ENCODE measurements at places on chromosomes 5 and 9.

GRCh38 chr9:20729523-20729922 lies 45.5 kb downstream of the FOCAD start:
- no peak for DNase-seq

DNA sequence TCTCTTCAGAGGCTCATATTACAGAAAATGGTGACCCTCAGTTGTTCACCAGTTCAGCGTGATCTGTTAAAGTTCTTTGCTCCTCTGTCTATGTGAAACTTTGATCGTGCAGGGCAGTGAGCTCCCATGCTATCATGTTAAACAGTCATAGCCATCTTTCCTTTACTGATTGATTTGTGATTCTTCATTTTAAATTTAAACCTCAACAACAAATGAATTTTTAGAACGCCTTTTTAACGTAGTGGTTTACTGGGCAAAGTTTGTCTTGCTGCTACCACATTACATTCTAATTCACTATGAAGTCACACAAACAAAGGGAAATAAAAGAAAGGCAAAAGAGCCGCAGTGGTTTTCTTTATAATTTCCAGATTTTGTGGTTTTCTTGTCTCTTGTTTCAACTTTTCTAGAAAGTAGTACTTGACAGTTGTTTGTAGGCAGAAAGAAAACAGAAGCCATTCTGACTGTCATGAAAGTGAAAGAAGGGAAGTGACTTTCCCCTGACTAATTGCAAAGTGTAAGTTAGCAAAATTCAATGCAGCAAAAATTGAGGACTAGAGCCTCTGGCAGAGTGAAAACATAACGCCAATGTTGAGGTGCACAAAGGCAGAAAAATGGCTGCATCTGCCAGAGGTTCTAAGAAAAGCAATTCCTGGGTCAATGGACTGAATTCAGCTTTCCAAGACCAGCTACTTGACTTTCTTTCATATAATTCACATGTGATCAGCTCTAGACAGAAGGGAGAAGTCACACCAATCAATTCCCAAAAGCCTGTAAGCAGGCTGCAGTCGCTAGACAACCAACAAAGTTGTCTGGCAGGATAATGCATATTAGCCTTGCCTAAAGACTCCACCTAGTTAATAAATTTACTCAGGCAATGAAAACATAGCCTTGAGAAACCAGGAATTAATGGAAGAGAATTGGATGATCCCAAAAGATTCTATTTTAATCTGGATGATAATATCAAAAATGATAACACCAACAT lies 7.1 kb upstream of the IFNA6 start:
- DNase-seq = peak; percentile 25

DNA sequence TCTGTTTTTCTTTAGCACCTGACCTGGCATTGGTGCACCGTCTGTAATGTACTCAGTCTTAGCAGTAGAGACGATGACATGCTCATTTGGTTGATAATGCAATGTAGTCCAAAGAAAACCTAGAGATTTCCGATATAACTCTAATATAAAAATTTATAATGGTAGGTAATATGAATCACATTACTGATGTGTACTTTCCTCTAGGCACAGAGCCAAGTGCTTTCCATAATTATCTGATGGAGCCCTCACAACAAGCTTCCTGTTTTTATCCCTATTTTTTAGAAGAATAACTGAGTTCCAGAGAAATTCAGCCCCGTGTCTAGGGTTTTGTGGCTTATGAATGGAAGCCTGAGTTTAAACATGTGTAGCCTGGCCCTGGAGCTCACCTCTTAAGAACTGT lies 53.7 kb downstream of the KDM4C start:
- DNase-seq = no peak

- no peak for DNase-seq
Measured at GRCh38 chr5:44783634-44784315, 25.0 kb upstream of the MRPS30 start.

DNA sequence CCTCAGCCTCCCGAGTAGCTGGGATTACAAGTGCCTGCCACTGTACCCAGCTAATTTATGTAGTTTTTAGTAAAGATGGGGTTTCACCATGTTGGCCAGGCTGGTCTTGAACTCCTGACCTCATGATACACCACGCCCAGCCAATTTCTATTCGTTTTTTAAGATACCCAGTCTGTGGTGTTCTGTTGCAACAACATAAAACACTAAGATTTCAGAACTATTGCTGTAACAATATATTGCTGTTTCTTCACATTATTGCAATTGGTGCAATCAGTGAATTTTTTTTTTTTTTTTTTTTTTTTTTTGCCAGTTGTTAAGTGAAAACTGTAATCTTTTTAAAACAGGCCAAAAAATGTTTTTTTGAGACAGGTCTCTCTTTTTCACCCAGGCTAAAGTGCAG lies 9.9 kb downstream of the SRP19 start:
- no peak for DNase-seq

DNA sequence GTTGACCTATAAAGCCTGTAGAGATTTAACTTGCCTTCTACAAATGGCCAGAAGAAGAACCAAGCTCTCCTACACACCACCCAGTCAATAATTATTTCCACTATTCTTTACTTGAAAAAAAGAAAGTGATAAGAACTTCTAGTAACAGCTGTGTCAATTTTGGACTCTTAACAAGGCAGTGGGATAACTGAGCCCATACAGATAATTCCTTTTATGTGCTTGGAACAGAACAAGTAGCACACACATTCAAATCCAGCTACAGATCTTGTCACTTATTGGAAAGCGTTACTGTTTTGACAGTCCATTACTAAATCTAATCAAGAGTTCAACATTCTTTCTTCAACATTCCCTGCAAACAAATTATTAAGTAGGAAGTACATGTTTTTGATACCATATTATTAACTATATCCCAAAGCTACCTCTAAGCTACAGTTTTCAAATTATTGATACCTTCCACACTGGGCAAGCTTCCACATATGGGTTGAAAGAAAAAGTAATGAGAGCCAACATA lies 6.3 kb downstream of the PTGER4 start:
- DNase-seq = no peak

GRCh38 chr5:140631831-140632365 lies 1.1 kb downstream of the CD14 start:
- DNase-seq = peak; percentile 36

GRCh38 chr9:98637381-98637780 lies 71.4 kb downstream of the GABBR2 start:
- no peak for DNase-seq

DNA sequence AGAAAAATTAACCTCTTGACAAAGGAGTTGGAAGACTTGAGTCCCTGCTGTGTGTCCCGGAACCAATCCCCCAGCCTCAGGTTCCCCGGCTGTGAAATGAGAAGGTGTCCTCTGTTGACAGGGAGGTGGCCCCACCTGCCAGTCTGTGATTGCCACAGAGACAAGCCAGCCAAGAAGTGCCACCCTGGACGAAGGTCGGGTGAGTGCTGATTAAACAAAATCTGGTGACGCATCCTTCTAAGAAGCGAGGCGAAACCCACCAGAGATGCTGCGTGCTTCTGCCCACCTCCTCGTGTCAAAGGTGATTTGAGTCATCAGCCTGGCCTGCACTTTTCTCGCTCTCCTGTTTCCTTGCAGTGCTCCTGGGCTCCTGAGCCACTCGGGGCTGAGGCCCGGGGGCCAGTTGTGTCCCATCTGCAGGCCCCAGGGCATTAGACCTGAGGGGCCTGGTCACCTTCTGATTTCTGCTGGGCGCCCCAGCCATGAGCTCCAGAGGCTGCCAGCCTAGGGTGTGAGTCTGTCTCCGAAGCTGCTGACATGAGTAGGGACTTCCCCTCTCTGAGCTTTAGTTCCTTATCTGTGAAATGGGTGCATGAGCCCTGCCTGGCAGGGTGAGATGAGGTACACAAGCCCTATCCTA lies 28.7 kb downstream of the NEK6 start:
- peak; percentile 78 for DNase-seq

- DNase-seq = no peak
Measured at GRCh38 chr9:21413624-21414023, 4.7 kb downstream of the IFNA8 start.

GRCh38 chr5:53411388-53411787 lies 69.0 kb upstream of the FST start:
- DNase-seq = peak; percentile 36

DNA sequence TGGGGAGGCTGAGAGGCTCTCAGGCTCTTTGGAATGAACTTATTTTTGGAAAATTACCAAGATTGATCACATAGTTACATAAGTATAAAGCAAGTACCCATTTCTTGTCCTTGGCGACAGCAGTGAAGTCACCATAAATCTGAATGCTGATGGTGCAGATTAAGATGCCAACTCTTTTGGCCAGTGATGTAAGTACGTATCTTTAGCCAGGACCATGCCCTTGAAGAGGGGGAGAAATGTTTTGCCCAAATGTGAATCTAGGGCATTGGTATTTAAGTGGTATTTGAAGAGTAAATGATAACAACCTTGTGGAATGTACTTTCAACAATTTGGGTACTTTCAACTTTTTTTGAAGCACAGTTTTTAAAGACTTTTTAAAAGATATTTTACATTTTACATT lies 68.2 kb upstream of the RAD23B start:
- DNase-seq = no peak

GRCh38 chr5:173472164-173472563 lies 143.9 kb upstream of the STC2 start:
- DNase-seq = no peak

DNA sequence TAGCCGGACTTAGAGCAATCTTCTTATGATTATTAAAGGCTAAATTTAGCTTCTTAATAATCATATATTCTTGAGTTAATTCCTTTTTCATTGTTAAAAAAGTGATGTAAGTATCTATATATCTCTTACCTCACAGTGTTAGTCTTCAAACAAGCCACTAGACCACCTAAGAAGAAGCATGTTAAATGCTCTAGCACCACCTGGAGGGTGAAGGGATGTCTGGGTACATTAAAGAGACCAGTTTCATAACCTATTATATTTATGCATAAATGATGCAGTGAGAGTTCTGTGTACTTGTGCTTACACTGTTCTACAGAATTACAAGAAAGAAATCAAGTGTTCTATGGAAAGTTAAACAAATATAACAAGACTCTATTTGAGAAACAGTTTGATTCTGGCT lies 55.9 kb upstream of the SLCO6A1 start:
- no peak for DNase-seq

DNA sequence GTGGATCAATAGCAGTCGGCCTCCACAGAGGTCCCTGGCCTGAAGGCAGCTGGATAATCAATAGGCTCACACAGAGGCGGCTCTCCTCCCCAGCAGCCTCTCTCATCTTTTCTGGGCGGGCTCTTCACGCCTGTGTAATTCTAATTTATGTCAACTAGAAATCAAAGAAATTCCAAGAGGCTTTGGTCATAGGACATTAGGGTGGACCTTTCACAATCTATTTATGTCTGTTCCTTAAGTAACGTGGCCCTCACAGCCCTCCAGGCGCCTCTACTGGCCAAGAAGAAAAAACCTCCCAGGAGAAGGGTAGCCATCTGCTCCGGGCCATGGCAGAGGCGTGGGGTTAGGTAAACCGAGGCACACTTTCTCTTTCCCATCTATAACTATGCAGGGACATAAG lies 205.1 kb upstream of the EFNA5 start:
- DNase-seq = no peak

GRCh38 chr9:69421908-69422801 lies 97.1 kb downstream of the ENTREP1 start:
- peak; percentile 79 for DNase-seq

DNA sequence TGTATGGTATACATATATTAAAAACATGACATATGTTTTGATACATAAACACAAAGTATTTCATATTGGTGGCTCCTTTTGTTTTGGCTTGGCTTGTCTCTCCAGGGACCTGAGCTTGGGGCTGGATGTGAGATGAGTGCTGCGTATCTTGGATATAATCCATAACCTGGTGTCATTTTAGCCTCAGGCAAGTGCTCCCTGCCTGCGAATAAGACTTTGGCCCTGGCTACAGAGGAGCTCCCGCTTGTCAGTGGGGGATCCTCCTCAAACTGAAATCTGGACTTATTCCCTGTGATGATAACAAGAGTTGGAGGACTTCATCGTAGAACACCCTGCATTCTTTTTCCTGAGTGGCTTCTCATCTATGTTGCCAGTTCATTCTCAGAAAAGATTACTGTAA lies 341.7 kb upstream of the CLINT1 start:
- no peak for DNase-seq

GRCh38 chr9:22159586-22159985 lies 150.5 kb upstream of the CDKN2B start:
- DNase-seq = no peak

DNA sequence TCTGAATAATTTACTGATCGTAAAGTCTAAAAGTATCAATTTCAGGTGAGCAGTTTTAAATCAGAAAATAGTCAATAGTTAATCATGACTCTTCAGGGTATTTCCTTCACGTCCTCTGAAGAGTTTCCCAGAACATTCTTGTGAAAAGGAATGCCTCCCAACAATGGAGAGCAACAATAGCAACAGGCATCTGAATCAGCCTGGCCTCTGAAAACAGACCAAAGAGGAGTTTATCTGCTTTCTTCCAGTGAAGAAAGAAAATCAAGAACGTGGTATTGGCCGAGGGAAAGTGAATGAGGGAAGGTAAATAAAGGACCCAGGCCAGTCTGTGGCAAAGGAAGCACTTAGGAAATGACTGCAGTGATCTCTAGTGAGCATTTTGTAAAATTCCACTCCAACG lies 26.1 kb upstream of the RASGEF1C start:
- DNase-seq = no peak

- DNase-seq = no peak
Measured at GRCh38 chr5:149936044-149936699, 8.4 kb downstream of the PDE6A start.

DNA sequence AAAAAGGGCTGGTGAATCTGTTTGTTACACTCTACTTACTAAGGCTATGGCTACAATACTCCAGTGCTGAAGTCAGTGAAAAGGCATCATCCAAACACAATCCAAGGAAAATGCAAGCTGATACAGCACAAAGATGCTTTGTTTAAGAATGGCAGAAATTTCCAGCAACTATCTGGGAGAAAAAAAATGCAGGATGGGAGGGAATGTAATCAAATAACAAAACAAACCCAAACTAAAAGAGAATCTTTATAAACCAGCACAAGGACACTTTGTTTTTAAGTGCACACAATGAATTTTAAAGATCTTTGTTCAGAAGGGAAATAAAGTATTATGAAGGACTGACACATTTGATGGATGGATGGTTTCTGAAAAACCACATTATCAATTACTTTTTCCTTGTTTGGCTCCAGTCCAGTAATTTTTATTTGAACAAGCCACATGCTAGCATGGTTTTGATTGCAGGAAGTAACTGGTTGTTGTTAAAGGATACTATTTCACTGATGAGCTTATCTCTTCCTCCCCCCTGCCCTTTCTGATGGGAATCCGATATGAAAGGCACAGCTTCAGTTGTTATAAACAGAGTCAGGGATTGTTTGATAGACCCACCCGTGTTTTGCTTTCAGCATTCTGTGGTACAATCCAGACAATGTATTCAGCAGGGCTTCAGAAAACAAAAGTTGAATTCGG lies 12.1 kb upstream of the TLE4 start:
- DNase-seq = no peak

DNA sequence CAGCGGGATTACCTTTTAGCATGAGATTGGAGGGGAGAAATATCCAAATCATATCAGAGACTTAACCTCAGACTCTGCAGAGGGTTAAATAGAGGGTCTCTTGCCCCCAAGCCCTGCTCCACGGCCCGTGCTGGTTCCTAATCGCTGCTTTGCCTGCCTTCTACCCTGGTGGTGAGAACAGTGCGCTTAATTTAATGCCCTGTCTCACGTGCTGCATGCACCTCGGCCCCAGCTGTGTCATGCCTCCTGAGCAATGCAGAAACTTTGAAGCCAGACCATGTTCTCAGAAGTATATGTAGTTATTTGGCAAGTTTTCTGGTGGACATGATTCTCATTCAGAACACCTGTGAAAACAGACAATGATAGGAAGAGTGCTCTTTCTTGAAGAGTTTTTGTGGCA lies 1.4 kb downstream of the OTULIN start:
- peak; percentile 59 for DNase-seq

GRCh38 chr9:6443661-6444060 lies 30.7 kb downstream of the UHRF2 start:
- DNase-seq = no peak

GRCh38 chr5:168023191-168023590 lies 268.3 kb upstream of the WWC1 start:
- DNase-seq = no peak

All from GM13977 (cell line).